ENCODE measurements at places on chromosomes 6 and 20.

GRCh38 chr6:130322673-130323268 lies 43.0 kb upstream of the TMEM200A start:
- peak; percentile 35 for DNase-seq

DNA sequence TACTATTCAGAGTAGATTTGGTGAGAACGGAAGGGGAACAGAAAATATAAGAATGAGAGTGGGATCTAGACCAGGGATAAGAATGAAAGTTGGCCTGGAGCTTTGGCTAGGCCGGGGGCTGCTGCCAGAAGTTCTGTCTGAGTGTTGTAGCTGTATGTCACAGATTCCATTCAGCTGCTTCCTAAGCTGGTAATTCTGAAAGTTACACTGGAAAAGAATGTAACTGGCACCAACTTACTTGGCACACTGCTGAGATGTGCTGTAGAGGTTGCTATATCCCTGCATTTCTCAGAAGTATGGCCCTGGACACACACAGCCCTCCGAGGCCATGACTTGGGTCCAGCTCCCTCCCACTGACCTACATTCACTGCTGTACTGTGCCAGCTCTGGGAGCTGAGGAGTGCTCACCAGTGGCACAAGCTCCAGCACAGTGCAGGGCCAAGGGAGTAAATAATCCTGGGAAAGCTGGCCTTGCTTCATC lies 25.8 kb upstream of the TMEM217 start:
- DNase-seq: no peak

- no peak for DNase-seq
Measured at GRCh38 chr6:158666628-158667359, 16.9 kb downstream of the SYTL3 start.

GRCh38 chr6:126086560-126086959 lies 100.2 kb downstream of the TRMT11 start:
- DNase-seq: no peak

GRCh38 chr20:5600982-5601381 lies 149.2 kb upstream of the SHLD1 start:
- DNase-seq: no peak

- no peak for DNase-seq
Measured at GRCh38 chr20:5602346-5602745, 147.9 kb upstream of the SHLD1 start.

DNA sequence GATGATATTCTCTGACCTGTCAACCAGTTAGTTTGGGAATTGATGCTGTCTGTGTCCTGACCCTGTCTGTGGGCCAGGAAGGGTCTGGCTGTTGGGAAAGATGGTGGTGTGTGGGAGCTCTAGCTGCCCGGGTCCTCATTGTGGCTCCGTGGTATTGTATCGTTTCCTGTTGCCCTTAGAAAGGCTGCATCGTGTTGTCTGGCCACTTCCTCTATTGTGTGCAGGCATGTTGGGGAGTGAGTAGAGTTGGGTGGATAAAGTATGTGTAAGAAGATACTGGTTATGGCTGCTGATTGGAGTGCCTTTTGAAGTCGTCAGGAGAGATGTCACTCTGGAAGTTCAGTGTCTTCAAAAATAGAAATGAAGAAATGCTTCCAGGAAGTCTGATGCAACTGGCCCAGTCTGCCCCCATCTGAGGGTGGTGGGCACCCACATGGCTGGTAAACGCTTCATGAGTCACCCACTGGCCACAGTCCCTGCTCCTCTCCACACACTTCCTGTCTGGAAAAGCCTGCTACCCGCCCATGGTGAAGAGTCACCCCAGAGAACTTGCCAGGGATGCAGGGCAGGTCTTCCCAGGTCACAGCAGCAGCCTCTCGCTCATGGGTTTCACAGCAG lies 27.9 kb downstream of the PPARD start:
- DNase-seq: no peak

DNA sequence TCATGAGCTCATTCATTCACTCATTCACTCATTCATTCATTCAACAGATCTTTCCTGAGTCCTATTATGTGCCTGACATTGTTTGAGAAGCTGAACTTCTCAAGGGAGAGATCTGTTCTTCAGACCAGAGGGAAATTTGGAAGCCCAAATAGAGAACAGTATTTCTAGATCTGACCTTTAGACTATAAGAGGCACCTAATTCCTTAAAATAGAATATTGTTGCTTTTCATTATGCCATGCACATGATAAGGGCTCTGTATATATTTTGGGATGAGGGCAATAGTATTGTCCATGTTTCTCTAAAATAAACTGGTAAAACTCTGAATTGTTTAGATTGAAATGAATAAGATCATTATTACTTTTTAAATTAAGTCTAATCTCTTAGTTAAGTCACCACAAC lies 18.6 kb upstream of the DSP start:
- no peak for DNase-seq

- no peak for DNase-seq
Measured at GRCh38 chr6:25754535-25754934, at the start of gene SLC17A4. Gene SLC17A4, plus strand, starts transcription at chr6:25754742. Its CDS starts 7,221 bp downstream, at chr6:25761963.

DNA sequence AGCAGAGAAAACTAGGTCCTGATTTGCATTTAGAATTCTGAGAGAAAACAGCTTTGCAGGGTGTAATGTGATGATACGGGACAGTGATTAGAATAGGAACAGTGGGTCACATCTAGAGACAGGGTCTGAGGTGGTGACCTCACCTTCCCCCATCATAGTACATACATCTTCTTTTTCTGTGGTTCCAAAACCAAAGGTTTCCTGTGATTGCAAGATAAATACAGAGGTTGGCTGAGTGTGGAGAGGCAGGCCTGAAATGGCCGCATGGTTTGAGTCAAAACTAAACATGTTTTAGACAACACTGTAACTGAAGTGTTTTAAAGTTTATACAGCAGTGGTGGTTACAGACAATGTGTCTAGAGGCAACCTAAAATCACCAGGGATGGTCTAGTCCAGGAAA lies 10.4 kb upstream of the NT5DC1 start:
- no peak for DNase-seq

DNA sequence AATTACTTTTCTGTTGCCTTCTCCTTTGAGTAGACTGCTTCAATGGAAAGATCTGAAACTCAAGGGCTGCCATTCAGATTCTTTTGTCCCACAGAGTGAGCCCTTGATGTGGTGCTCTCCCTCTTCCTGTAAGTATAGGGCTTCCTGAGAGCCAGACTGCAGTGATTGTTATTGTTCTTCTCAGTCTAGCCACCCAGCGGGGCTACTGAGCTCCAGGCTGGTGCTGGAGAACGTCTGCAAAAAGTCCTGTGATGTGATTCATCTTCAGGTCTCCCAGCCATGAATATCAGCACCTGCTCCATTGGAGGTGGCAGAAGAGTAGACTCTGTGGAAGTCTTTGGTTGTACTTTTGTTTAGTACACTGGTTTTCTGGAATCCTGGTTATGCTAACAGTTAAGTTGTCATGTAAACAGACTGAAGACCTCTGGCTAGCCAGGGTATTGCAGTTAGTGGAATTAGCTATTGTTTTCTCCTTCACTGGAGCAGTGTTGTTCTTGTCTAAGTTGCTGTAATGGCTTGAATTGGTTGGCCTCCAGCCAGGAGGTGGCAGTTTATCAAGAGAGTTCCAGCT lies 240.9 kb downstream of the COL12A1 start:
- no peak for DNase-seq

DNA sequence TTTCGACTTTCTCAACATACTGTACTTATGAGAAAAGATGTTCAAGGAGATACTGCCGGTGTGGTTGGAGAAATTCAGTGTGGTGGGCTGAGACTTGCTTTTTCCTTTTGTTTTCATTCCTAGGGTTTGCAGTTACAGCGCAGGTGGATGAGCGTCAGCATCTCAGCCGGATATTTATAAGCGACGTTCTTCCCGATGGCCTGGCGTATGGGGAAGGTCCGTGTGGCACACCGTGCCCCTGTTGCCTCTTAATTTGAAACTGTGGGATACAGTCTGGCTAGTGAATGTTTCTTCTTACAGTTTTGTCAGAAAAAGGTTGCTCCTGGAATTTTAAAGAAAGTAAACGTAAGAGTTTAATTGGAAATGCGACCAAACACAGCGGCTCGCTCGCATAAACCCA lies 81.7 kb upstream of the CLDN20 start:
- DNase-seq: no peak

DNA sequence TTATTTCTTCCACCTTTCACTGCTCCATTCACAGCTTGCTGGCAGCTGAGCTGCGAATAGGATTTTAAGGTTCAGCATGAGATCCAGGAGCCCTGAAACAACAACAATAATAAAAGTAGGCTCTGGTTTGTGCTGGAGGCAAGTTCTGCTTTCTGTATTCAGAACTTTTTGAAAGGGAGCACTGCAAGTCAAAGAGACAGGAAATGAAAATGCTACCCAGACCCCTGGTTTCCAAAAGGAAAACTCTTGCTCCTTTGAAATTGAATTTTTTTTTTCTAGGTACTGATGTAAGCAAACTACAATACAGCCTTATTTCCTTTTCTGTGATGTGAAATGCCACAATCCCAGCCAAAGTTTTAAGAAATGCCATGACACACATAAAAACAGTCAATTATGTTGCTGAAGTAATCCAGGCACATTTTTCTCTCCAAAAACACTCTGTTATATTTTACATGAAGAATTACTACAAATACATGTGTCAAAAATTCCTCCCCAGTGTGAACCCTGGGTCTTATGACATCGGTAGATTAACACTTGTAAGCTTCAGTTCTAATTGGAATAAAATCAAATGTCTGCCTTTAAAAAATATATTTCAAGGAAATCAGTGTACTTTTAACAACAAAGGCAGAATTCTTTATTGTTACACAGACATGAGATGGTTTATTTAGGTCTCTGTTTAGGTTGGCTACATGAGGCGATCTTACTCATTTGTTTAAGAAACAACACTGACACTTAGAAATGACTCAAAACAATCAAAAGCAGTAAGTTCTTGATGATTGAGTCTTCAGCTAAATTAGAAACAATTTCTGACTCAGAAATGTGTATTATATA lies 656.7 kb downstream of the EPHA7 start:
- no peak for DNase-seq

- DNase-seq: no peak
Measured at GRCh38 chr6:100726666-100727065, 154.5 kb downstream of the ASCC3 start.

DNA sequence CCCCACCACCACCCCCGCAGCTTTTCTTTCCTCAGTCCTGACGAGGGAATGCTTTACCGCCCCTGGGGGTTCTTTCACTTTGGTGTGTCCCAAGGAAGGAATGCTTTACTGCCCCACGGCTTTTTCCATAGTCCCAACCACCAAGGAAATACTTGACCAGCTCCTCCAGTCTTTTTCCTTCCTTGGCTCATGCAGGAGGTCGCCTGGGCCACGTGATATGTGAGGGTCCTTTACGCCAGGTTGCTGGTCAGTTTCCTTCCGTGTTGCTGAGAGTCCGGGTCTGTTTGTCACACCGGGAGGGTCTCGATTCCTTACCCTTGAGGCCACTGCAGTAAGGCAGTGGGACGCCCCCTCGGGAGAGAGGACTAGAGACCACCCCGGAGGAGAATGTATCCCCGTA lies 58.9 kb upstream of the CDH4 start:
- no peak for DNase-seq

- DNase-seq: peak; percentile 93
Measured at GRCh38 chr6:109349419-109349987, 32.8 kb downstream of the CD164 start.

GRCh38 chr6:14200047-14200446 lies 82.5 kb downstream of the CD83 start:
- DNase-seq: no peak

GRCh38 chr6:140544431-140544830 lies 1170.0 kb upstream of the CITED2 start:
- DNase-seq: no peak

DNA sequence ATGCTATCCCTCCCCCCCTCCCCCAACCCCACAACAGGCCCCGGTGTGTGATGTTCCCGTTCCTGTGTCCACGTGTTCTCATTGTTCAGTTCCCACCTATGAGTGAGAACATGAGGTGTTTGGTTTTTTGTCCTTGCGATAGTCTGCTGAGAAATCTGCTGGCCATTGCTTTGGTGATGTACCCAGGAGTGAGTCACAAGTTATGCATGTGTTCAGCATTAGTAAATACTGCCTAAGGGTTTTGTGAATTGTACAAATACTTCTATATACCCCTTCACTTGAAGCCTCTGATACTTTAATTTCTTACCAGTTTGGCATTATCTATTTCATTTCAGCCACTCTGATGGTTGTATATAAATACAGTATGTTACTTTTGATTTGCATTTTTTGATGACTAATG lies 711.3 kb upstream of the GJE1 start:
- DNase-seq: no peak

- DNase-seq: no peak
Measured at GRCh38 chr6:89035252-89036101, 45.1 kb upstream of the PNRC1 start.

GRCh38 chr6:105886066-105886813 lies 199.9 kb upstream of the PRDM1 start:
- no peak for DNase-seq

DNA sequence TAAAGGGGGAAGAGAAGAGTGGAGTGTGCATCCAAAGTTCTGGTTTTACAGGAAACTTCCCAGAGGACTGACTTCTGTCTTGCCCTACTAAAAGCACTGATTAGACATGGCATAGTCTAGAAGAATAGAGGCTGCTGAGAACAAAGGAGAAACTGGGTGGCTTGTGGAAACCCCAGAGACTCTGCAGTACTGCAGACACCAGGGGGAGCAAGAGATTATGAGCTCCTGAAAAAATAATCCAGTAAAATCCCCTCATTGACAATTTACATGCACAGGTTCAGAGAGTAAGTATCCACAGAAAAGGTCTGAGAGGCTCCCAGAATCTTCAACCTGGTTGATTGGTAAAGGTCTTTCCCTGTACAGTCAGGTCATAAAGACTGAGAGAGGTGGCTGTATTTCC lies 48.7 kb upstream of the CLVS2 start:
- DNase-seq: no peak

DNA sequence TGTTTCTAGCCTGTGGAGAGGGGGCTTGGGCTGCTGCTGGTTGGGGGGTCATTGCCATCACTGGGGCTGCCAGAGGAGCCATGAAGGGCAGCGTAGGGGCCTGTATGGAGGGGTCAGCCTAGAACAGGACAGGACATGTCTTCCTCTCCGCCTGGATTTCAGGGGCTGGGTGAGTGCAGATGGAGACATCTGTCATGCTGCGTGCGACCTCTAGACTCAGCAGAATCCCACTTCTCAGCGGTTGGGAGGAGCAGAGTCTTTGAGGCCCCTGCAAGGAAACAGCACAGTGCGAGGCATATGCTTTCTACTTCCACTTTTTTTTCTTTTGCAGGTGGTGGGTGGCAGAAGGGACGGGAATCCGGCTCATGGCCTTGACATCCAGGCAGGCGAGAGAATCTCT lies 67.9 kb downstream of the EZR start:
- no peak for DNase-seq

DNA sequence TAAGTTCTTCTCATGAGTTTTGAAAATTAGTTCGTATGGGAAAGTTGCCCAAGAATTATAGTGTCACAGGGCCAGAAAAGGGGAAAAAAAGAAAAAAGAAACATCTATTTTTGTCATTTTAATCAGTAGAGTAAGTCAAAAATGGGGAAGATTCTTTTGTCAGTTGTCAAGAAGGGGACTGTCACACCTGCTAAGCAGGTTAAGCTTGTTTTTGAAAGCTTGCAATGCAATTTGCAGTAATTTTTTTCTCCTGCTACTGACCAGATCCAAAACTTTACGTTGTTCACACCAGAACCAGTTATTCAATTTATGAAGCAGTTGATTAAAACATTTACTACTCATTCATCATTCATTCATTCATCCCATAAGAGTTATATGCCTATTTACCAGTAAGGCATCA lies 171.4 kb downstream of the SOX4 start:
- no peak for DNase-seq

GRCh38 chr6:97765461-97765860 lies 482.4 kb upstream of the MMS22L start:
- no peak for DNase-seq
